A549 treated with Hydrocortisone at 1 μM for 4 hours (cell line): ENCODE measurements at places on chromosomes 5 and 9. TPM values are rescaled to one million over a fixed set of nuclear protein-coding genes. Genes with fewer than 3 reads are reported as not detected.

The FYB1 gene
- 9.0 to 18.2 TPM (median 12.5 TPM) in 5 replicates for total RNA-seq

The PCDHGA5 gene
- 0.10 to 0.23 TPM (median 0.13 TPM) in 5 replicates for total RNA-seq

The ATP10B gene
- not detected in 5 replicates for total RNA-seq

The RNF130 gene
- total RNA-seq: 35.6 to 45.4 TPM (median 44.7 TPM) in 5 replicates

The C5 gene
- total RNA-seq: 11.4 to 14.2 TPM (median 12.1 TPM) in 5 replicates

The LCN12 gene
- 0.46 to 1.6 TPM (median 1.2 TPM) in 5 replicates for total RNA-seq

The KIAA0825 gene
- 0.39 to 0.55 TPM (median 0.46 TPM) in 5 replicates for total RNA-seq

The CKS2 gene
- 354 to 396 TPM (median 389 TPM) in 5 replicates for total RNA-seq

The QRFP gene
- not detected in 5 replicates for total RNA-seq

The TPRN gene
- 9.2 to 11.6 TPM (median 10.2 TPM) in 5 replicates for total RNA-seq

The B4GALT1 gene
- 195 to 246 TPM (median 234 TPM) in 5 replicates for total RNA-seq

The INSL4 gene
- total RNA-seq: 13.9 to 17.9 TPM (median 16.5 TPM) in 5 replicates

The PCDHGB3 gene
- 0.20 to 0.25 TPM (median 0.21 TPM) in 5 replicates for total RNA-seq

The LCN15 gene
- 0.03 to 0.13 TPM in 2 of 5 replicates, not detected in the others for total RNA-seq

The SHISAL2B gene
- total RNA-seq: not detected in 5 replicates

The RLN2 gene
- 0.18 to 0.29 TPM (median 0.25 TPM) in 4 of 5 replicates, not detected in the other for total RNA-seq

The DAPK1 gene
- total RNA-seq: 15.6 to 28.8 TPM (median 24.0 TPM) in 5 replicates

The BHMT gene
- 0.11 TPM in 1 of 5 replicates, not detected in the others for total RNA-seq

The DRD1 gene
- total RNA-seq: 0.06 to 0.16 TPM (median 0.09 TPM) in 5 replicates

The SPRY4 gene
- total RNA-seq: 6.5 to 10.3 TPM (median 9.1 TPM) in 5 replicates

The IFNB1 gene
- not detected in 5 replicates for total RNA-seq

The C5orf24 gene
- 17.3 to 23.8 TPM (median 22.6 TPM) in 5 replicates for total RNA-seq

The NIM1K gene
- 0.24 to 0.30 TPM (median 0.28 TPM) in 5 replicates for total RNA-seq

The GZMA gene
- total RNA-seq: not detected in 5 replicates

The PCDHGB4 gene
- 0.56 to 1.1 TPM (median 0.85 TPM) in 5 replicates for total RNA-seq

The ASPN gene
- not detected in 5 replicates for total RNA-seq

The CAMLG gene
- 24.0 to 27.9 TPM (median 27.1 TPM) in 5 replicates for total RNA-seq

The WDR36 gene
- 11.4 to 19.0 TPM (median 14.8 TPM) in 5 replicates for total RNA-seq
